GM19239 (cell line): ENCODE measurements at places on chromosomes 1 and 21.

DNA sequence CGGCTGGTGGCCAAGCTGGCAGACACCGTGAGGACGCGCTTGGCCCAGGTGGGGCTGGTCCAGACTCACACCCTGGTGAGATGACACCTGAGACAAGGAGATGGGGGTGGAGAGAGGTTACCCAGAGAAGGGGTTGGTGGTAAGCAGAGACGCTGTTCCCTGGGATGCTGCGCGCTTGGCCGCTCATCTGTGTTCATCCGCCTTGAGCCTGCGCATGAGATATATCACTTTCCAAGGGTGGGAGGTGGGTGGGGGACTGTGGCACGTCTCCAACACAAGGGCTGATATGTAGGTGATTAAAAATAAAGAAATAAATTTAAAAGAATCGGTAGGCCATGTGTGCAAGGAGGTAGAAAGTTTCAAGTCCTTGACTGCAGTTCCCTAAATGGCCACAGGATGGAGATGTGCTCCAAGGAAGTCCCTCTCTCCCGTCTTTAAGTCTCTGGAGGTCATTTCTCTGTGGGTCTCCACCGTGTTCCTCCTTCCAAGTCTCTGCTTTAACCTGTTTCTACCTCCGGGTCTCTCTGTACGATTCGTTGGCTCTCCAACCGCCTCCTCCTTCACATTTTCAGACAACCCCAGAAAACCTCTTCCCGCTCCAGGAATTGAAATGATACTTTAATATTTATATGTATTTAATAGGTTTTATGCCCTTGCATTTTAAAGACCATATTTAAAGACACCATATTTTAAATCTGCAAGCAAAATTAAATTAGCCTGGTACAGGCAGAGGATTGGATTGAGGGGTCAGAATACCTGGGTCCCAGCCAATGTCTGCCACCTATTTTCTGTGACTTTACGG, 4.5 kb downstream of the TTC24 start:
- peak; percentile 83 for DNase-seq

DNA sequence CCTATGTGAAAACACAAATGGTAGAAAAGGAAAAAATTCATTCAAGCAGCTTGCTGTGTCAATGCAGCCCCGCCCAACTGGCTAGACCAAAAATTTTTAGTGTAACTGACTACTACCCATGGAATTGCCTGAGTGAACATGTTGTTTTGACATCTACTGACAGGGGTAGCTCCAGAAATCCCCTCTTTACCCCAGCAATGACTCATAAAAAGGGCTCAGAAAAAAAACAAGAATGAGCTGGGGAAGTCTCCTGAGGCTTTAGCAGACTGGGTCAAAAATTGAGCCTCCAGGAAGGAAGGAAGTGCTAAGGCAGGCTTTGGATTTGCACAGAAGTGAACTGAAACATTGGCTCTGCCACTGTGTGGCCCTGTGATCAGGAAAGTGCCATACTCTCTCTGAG, 24.4 kb upstream of the FGGY start:
- no peak for DNase-seq

- no peak for DNase-seq
These were observed 19.5 kb downstream of the SCYL3 start for GRCh38 chr1:169874229-169874628.

DNA sequence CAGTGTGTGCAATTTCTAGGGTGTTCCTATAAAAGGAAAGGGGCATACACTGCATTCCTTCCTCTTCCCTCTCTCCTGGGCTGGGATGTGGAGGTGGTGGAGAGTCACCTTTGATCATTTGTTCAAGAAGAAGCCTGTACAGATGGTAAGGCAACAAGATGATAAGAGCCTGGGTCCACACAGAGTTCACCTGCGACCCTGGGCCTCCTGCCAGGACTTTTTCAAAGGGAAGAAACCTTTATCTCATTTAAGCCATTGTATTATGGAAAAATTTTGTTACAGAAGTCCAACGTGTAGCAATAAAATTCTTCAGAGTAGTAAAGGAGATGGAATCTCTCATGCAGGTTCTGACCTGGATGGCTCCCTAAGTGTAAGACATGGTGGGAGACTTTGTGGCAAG, 189.1 kb downstream of the MIS18A start:
- DNase-seq = no peak

GRCh38 chr1:183841950-183842794, 37.3 kb downstream of the RGL1 start:
- DNase-seq = peak; percentile 34

DNA sequence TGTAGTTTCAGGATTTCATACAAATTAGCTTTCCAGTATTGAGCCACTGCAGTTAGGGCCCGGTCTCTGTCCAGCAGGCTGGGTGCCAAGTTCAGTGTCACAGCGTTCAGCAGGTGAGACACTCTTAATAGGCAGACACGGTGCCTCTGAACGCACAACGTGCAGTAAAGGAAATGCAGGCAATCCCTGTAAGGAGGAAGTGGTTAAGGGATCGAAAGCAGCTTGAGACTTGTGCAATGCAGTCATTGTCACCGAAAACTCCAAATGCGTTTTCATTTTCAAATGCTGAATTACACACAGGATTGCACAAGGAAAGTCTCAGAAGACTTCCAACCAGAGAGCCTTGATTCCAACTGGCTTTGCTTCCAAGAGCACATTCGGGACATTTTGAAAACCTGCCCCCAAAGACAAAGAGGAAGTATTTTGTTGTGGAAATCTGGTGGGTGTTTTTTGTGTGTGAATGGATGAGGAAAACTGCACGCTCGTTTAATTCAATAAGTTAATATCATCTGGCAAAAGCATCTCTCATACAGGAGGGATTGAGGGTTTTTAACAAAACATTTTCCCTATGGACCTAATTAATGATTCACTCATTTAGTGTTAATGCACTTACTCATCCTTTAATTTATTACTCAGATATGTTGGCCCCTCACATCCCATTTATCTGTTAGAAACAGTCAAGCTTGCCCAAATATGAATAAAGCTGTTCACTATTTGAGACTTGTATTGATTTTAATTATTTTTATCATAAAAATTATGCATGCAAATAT, 61.6 kb downstream of the PTGS2 start:
- DNase-seq = peak; percentile 46

DNA sequence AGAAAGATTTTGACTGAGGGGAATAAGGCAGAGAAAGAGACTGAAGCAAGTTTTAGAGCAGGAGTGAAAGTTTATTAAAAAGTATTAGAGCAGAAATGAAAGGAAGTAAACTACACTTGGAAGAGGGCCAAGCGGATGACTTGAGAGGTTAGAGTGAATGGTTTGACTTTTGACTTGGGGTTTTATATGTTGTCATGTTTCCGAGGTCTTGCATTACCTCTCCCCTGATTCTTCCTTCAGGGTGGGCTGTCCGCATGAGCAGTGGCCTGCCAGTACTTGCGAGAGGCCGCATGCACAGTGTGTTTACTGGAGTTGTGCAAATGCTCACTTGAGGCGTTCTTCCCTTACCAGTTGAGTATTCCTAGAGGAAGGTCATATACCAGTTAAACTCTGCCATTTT, 13.0 kb upstream of the DENND2D start:
- no peak for DNase-seq

DNA sequence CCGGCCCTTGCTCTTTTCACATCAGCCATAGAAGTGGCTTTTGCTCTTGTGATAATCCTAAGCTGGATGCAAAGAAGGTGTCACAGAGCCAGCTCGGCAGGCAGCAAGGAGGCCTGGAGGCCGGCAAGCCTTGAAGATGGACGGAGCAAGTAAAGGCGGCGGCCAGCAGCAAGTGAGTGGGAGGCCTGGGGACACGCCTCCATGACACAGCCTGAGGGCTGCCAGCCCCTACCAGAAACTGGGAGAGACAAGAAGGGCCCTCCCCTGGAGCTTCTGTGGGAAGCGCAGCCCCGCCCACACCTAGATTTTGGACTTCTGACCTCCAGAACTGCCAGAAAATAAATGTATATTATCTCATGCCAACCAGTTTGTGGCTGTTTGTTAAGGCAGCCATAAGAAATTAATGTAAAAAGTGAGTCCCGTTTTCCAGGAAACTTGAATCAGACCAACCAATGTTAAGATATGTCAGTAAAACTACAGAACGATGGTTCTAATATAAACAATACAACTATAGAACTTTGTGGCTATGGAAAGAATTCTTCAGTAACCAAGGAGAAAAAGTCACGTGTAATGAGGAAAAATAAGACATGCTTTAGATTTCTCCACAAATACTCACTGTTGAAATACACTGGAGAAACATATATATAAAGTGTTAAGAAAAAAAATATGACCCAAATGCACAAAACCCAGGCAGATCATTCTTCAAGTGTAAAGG, 49.9 kb downstream of the BACE2 start:
- DNase-seq = no peak

DNA sequence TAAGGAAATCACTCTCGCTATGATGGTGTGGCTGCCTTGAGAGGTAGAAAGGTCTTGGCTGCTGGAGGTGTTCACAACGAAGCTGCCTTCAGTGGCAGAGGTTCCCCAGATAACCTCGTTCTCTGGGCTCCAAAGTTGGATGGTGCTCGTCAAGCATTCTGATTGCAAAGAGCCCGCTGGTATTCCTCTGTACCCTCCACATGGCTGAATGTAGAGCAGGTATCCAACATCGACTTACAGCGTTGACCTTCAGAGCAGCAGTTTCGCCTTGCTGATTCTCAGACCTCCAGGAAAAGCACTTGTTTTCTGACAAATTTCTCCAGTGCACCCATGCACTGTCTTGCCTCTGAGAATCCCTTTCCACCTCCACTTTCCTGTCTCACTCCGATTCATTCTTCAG, 4.3 kb upstream of the IL22RA1 start:
- DNase-seq = no peak

GRCh38 chr1:180642781-180643180, 11.0 kb downstream of the XPR1 start:
- DNase-seq = no peak

- DNase-seq = no peak
These were observed 39.2 kb upstream of the LRRC8D start for GRCh38 chr1:89781494-89782126.

- DNase-seq = no peak
These were observed 168.1 kb downstream of the AMY1C start for GRCh38 chr1:103917795-103918194.

DNA sequence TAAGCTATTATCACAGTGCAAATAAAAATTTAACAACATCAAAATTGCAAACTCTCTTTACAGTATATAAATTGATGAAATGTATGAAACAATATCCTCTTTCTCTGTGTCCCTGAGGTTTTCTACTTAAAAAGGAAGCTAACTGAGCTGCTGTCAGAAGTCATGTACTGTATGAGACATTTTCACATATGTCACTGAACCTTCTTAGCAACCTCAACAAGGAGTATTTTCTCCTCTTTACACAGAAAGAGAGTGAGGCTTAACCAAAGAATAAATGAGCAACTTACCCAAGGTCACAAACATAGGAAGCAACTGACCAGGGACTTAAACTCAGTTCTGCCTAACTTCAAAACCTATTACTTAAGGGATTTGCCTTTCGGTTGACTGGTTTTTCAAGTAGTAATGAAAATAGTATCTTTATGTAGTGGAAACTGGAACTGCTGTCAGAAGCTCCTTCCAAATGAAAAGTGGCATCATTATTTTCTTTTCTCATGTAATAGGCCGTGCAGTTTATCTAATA, 288.9 kb downstream of the LRRIQ3 start:
- DNase-seq = no peak
